Stimulated activated CD4-positive, alpha-beta T cell treated with anti-CD3 and anti-CD28 coated beads, Interleukin-15, amount 100 ng/mL, for 1 hour (primary cell): ENCODE measurements at places on chromosomes 11 and 22.

GRCh38 chr11:93591247-93591898 is 48.2 kb upstream of the SMCO4 start:
- DNase-seq = no peak

- DNase-seq = peak; percentile 42
Observed at GRCh38 chr22:46367707-46368191, 32.2 kb downstream of the TRMU start.

DNA sequence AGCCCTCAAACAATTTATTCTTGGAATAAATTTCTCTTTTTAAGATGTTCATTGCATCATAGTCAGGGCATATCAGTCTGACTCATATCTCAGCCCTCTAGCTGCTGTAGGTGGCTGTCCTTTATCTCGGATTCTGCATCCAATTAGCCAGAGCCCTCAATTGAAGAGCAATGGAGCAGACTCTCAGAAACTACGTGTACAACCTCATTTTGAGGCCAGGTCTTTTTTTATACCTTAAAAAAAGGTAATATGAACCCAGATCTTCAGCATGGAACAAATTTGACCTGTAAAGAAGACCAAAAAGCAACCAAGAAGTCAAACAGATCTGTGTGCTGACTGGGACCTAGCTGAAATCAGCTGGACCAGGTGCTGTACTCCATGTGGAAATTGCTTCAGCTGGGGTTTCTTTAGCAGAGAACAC is 8.7 kb downstream of the OR52A5 start:
- DNase-seq = no peak

DNA sequence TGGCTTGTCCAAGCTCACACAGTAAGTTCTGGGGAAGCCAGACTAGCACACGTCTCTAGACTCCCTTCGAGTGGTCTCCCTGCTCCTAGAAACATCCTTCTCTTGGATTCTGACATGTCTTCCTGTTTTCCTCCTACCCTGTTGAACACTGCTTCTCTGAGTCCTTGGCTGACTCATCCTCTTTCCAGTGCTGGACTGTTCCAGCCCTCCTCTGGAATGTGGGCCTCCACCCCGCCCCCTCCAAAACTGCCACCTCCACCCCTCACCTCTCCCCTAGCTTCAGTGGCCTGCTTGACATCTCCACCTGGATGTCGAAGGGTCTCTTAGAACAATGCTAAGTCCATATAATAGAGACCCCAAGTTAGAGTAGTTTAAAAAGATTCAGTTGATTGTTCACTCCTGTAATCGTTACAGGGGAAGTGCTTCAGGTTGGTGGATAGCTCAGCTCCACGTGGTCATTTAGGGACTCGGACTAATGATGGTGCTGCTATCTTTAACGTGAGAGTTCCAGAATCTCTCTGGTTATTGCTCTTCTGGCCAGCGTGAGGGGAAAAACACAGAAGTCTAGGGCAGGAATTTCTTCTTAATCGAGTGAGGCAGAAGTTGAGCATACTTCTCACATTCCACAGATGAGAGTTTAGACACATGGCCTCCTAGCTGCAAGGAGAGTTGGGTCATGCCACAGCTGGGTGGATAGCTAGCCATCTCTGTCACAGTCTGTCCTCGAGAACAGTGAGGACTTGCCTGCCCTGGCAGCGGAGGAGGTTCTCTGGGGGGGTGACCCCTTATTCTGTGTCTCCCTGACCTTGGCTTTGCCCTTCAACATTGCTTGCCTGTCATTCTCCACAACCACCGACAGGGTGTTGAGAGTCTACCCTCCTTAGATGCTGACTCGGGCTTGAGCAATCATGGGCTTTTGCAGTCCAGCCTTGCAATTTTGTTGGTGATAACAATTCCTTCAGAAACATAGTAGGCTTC is 4.7 kb upstream of the C11orf96 start:
- DNase-seq = no peak

GRCh38 chr11:69333879-69334278 is 39.9 kb downstream of the MYEOV start:
- no peak for DNase-seq

GRCh38 chr22:31945443-31945855 is 1.1 kb downstream of the YWHAH start:
- DNase-seq = no peak

GRCh38 chr22:19806213-19807160 is 45.9 kb downstream of the TBX1 start:
- no peak for DNase-seq

DNA sequence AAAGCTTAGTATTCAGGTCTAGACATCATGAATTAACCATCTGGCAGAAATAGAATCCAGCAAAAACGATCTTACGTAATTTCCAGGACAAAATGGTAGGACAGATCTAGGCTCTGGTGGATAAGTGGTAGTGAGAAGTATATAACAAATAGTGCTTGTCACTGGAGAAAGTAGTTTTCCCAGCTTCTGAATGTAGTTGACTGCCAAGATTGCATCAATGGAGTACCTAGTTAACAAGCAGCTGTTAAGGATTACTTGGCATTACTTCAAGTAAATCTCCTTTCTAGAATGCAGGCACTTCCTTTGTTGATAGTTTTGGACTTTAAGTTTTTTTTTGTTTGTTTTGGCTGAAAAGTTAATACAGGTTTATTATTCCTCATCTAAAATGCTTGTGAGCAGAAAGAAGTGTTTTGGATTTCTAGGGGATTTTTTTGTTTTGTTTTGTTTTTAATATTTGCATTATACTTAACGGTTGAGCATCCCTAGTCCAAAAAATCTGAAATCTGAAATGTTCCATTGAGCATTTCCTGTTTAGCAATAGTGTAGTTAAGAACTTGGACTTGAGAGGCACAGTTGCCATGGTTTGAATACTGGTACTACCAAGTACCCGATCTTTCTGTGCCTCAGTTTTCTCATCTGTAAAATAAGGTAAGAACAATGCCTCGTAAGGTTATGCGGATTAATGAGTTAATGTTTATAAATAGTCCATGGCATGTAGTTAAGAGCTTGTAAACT is 20.3 kb downstream of the FAM118B start:
- DNase-seq = no peak

- DNase-seq = no peak
Observed at GRCh38 chr22:49142296-49142695, 685.4 kb downstream of the BRD1 start.

- DNase-seq = no peak
Observed at GRCh38 chr11:266676-267439, 11.3 kb upstream of the NLRP6 start.

DNA sequence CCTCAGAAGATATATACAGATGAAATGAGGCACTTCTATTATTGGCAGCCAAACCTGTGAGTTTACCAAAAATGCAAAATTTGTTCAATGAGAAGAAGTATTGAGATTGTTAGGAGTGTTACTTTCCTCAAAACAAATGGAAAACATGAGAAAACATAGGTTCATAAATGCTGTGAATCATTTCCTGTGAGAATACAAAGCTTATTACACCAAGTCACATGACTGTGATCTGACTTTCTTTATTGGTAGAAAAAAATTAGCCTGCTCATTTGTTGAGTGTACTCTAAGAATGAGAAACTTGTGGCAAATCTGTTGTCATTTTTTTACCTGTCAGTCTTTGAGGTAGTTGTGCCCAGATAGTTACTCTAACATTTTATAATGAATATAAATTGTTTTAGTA is 215.1 kb downstream of the TMEM135 start:
- no peak for DNase-seq

DNA sequence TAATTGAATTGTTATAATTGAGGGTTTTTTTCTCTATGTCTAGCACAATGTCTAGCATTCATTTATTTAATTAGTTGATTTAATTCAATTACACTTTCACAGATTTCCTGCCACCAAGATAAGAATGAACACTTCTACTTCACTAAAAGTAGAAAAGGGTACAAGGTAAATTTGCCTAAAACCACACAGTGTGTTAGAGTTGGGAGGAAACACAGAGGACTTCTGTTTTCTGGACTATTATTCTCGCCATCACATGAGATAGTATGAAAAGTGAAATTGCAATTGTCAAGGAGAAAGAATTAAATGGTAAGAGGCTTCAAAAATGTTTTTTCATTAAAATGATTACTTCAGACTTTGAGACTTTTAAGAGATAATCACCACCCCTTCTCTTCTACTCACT is 109.5 kb downstream of the ETS1 start:
- no peak for DNase-seq
